ENCODE measurements at places on chromosomes 11 and 22. TPM values are rescaled to one million over a fixed set of nuclear protein-coding genes. Genes with fewer than 3 reads are reported as not detected.

- DNase-seq: no peak
Measured at GRCh38 chr22:43197271-43197941, 10.5 kb upstream of the TTLL12 start.

DNA sequence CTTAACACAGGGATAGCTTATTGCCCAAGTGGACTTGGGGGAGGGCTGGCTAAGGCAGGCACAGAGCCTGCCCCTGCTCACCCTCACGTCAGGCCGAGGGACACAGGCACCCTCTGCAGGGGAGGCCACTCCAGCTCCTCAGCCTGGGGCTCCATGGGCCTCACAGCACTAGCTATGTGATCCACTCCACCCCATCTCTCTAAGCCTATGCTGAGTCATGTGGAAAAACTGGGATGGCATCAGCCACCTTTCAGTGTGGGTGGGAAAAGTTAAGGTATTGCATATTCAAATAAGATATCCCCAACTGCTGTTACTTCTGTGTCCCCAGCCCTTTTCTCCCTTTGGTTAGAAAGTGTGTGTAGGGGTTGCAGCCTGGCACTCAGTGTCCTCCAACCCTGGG lies 22.3 kb downstream of the RANGAP1 start:
- DNase-seq: no peak

DNA sequence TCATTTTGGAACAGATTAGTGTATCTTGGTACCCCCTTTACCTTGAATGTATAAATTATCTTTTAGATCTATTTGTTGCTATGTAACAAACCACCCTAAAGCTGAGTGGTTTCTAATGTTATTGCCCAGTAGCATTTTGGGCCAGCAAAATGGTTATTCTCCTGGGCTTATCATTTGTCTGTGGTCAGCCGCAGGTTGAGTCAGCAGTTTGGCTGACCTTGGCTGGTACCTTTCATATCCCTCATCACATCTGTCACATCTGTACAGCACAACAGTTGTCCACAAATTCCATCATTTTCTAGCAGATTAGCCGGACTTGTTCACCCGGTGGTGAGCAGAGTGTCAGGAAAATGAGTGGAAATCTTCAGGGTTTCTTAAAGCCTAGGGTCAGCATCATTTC lies 588.5 kb upstream of the ARHGAP42 start:
- no peak for DNase-seq

DNA sequence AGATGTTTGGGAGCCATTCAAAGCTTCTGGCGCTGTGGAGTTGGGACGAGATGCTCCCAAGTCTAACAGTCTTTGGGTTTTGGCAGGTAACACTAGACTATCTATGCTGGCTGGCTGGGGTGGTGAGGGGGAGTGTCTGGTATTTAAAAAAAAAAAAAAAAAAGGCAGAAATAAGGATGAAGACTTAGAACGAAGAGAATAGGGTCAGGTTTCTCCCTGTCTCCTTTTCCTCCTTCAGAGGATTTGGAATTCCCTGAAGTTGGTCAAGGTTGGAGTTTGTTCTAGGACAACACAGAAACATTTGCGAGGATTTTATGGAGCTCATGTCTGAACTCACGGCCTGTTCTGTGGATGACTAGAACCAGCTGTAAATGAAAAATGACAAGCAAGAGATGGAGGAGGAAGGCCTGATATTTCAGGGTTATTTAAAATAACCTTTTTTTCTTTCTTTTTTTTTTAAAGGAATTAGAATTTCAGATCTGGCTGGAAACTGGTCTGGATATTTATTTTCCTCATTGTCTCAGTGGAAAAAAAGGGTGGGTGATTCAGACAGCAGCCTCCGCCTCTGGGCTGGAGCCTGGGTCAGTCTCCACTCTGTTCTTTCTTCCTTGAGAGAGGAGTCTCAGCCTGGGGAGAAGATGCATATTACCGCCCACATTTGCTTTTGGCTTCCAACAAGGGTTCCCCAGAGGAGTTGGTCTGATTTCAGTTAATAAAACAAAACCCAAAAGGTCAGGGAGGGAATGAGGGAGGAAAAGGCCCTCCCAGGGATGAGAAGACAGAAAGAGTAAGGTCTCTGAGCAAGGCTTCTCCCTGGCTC lies 80.1 kb downstream of the USP35 start:
- no peak for DNase-seq

Gene SLC35E4
- 6.2 TPM for total RNA-seq

All from HCT116 (cell line).